ENCODE measurements at places on chromosomes 12 and 14.

- no peaks in the 10 kb centered on the region for H3K4me1 ChIP-seq
- DNase-seq = no peak
- no peak overlapping the region for H3K27ac ChIP-seq
Observed at GRCh38 chr12:42683933-42684801, 94.6 kb upstream of the PRICKLE1 start.

DNA sequence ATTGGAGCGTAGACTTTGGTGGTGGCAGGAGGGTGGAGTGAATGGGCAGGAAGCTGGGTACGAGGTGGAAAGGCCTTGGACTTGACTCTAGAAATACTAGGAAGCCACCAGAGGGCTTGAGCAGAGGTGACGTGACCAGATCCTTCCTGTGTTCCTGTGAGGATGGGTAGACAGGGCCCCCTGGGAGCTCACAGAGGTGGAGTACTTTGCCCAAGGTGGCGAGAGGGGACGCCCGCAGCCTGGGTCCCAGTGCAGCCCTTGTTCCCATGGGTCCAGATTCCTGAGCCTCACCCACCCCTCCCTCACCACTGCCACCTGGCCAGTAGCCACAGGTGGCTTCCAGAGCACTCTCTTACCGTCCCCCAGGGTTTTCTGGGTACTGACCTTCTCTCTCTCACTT, 89.8 kb downstream of the KIF26A start:
- no peak overlapping the region for H3K4me3 ChIP-seq
- peaks cover 14% of the 10 kb centered on the region for H3K27me3 ChIP-seq
- H3K4me1 ChIP-seq = peaks cover 11% of the 10 kb centered on the region
- no peak for DNase-seq

DNA sequence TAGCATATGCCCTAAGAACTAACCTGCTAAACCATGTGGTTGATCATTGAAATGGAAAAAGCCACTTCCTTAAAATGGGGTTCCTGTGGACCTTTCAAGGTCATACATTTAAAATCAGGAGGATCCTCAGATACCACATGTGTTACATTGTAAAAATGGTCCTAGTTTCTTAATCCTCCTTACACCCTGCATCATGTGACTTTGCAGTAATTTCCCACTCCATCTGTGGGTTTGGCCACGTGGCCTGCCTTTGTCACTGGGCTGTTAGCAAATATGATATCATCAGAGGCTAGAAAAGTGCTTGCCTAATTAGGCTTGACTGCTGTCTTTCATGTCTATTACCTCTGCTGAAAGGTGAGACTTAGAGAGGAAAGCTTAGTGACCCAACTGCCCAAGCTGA, 70.7 kb downstream of the CMKLR1 start:
- H3K36me3 ChIP-seq = no peaks in the 10 kb centered on the region
- DNase-seq = no peak
- H3K4me1 ChIP-seq = peaks cover 6% of the 10 kb centered on the region
- no peak overlapping the region for H3K4me3 ChIP-seq
- H3K27ac ChIP-seq = no peak overlapping the region

DNA sequence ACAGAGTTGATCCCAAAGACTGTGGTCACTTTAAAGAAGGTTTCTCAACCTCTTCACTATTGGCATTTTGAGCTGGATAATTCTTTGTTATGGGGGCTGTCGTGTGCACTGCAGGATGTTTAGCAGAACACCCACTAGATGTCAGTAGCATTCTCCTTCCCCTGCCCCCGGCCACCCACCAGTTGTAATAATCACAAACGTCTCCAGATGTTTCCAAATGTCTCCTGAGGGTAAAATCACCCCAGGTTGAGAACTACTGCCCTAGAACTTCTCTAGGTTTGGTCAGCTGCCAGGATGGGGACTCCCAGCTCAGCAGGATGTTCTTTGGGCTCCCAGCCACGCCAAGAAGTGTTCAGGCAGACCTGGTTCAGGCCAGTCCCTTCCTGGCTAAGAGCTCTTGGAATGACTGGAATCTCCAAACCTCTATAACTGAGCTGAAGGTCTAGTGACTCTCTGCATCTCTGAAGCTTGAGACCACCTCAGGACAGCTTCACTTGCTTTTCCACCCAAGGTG, 12.5 kb upstream of the AJUBA start:
- no peaks in the 10 kb centered on the region for H3K27me3 ChIP-seq
- no peak overlapping the region for H3K4me3 ChIP-seq
- H3K4me1 ChIP-seq = peaks cover 5% of the 10 kb centered on the region
- no peak for DNase-seq
- peaks cover 26% of the 10 kb centered on the region for H3K36me3 ChIP-seq

DNA sequence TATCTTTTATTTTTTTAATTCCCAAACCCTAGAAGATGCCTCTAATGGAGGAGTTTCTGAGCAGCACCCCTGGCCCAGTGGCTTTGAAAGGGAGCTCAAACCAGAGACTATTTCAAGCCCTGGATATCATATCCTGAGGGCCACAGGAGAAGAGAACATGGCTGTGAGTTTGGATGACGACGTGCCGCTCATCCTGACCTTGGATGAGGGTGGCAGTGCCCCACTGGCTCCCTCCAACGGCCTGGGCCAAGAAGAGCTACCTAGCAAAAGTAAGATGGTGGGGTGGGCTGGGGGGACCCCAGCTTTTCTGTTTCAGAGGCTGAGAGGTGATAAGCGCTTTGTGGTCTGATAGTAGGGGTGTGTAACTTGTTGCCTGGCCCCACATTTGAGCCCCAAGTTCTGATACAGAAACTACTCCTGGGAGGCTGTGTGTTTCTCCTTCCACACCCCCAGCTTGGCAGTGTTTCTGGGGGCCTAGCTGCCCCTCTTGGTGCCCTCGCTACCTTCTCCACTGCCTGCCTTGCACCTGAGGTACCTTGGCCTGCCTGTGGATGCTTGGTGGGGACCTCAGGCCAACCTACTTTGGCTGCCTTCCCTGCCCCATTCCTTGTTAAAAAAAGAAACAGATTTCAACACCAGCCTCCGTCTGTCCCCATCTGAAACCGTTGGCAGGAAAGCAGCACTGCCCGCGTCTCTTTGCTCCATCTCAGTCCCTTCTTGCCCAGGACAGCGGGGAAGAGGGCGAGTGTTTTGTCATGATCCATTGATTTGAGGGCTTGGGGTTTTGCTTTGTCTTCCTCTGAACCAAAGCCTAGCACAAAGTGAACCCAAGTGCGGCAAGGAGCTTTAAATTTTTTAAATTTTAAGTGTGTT, 5.7 kb downstream of the TPCN1 start:
- peaks cover 34% of the 10 kb centered on the region for H3K36me3 ChIP-seq
- H3K4me1 ChIP-seq = peaks cover 47% of the 10 kb centered on the region
- no peak overlapping the region for H3K4me3 ChIP-seq
- no peak overlapping the region for H3K27ac ChIP-seq
- DNase-seq = no peak

All from suprapubic skin (tissue), 4 donors.